Temporal lobe (tissue), 4 donors: ENCODE measurements at places on chromosomes 6 and 20. TPM values are rescaled to one million over a fixed set of nuclear protein-coding genes. Genes with fewer than 3 reads are reported as not detected.

SLC22A3 gene
- 3.0 TPM for total RNA-seq

PERP gene
- 1.7 TPM for total RNA-seq

PLEKHG1 gene
- 11.8 TPM for total RNA-seq

PKIB gene
- total RNA-seq, result 2.0 TPM

B3GALT4 gene
- total RNA-seq, result 4.2 TPM

FAM209B gene
- total RNA-seq, result not detected

ME1 gene
- total RNA-seq, result 5.7 TPM
